Activated T-cell treated with anti-CD3 and anti-CD28 coated beads, Interleukin-2, amount 50 U/mL, for 72 hours (primary cell): ENCODE measurements at places on chromosomes 3 and 15.

GRCh38 chr3:50473768-50474167, 29.7 kb downstream of the CACNA2D2 start:
- DNase-seq, result no peak

- DNase-seq, result no peak
These were observed 10.7 kb upstream of the ANXA2 start for GRCh38 chr15:60408463-60408981.

- peak; percentile 28 for DNase-seq
These were observed 10.2 kb upstream of the ITPKA start for GRCh38 chr15:41483519-41483918.

DNA sequence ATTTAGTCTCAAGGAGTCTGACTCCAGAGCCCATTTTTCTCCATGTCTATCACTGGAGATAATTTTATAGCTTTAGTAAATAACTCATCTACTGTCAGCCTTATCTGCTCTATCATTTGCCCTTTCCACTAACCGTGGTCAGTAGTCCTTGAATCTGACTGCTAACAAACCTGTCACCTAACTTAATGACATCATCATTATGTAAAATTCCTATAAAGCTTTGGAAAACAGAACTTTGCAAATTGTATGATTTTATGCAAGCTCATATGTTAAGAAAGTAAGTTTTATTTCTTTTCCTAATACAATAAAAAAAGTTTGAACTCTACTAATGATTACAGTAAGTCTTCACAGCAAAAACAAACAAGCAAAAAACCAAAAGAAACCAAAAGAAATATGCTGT, 293.9 kb downstream of the CADM2 start:
- no peak for DNase-seq

GRCh38 chr3:149055575-149055974, 30.8 kb downstream of the HLTF start:
- DNase-seq, result no peak

- DNase-seq, result no peak
These were observed 58.7 kb upstream of the TIPARP start for GRCh38 chr3:156615592-156616173.

DNA sequence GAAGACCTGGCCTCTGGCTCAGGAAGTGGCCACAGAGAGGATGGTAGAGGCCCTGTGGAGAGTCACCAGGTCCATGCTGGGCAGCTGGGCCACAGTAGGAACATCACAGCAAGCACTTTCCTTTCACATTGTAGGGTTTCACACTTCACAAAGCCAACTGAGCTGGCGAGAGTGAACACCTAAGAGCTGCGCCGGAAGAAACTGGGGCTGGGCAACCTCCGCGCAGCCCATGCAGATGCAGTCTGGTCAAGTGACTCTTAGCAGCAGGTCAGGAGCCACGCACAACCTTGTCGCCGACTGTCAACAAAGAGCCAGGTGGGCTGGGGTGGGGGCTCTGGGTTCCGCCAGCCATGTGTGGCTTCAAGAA, 15.3 kb upstream of the SHISA5 start:
- no peak for DNase-seq

DNA sequence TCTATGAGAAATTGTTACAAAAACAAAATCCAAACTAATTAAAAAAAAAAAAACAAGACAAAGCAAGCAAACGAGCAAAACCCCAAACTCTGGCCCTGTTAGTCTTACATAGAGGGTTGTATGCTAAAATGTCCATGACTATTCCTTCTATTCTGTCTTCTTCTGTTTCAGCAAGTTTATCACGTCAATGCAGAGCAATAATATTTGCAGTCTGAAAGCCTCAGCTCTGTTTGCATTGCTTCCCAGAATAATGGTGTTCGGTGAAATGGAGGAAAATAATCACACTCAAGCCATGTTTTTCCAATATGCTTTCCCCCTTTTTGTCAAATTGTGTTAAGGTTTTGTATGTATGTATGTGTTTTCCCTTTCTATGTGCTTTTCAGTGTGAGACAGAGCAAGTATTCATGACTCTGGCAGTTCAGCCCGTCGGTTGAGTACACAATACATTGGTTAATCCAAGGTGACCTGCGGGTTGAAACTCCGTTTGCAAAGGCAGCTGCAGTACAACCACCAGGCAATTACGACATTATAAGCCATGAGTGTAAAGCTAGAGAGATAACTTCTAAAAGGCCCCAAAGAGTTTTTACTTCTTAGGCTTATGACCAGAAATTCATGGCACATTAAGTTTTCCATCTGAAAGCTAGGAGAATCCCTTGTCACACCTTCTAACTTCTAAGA, 34.9 kb upstream of the MAGI1 start:
- no peak for DNase-seq

DNA sequence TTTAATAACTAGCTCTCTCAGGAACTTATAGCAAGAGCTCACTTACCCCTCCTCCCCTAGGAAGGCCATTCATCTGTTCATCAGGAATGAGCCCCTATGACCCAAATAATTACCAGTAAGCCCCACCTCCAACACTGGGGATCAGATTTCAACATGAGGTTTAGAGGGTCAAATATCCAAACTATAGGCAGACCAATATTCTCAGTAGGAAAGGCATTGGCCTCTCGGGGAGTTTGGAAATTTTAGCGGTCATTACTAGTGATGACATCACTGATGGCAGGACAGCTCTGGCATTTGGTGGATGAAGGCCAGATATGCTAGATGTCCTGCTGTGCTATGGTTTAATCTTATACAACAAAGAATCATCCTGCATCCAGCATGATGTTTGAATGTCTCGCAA, 15.2 kb upstream of the CD47 start:
- DNase-seq, result no peak

DNA sequence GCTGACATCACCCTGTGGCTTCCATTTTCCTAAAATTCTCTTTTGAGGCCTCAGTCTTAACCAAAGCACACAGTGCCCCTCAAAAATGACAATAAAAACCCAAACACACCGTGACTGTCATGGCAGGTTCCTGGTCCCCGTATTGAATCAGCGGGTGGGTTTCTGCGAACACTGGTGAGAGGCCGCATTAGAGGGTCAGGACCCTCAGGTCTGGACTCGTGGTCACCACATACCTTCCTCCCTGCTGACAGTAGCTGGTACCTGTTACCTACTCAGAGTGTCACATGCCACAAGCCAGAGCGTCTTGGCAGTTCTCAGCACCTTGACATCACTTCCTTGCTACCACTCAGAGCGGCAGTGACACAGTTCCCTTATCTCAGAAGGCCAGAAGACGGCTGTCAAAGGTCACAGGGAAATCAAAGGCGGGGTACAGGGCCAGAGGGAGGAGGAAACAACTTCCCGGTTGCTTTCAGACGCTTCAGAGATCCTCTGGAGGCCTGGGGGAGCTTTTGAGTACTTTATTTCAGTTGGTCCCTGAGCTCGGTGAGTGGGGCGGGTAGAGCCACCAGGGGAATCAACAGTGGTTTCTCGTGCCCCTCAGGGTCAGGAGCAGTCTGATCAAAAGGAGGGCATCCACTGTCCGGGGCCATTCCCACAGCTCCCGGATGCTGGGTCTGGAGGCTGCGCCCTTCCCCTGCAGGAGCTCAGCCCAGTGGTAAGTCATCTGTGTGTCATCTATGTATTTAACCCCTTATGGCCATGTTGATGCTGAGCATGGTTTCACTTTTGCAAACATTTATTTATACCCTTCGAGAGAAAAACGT, at the start of the genes CCR5AS and CCRL2:
Gene CCR5AS (minus strand): TSS at position 279 of the 824 bp plus-strand sequence.
Gene CCRL2 (plus strand): TSS at position 472 of the 824 bp plus-strand sequence. CDS start 821 bp downstream, outside the sequence.
- peak; percentile 47 for DNase-seq

GRCh38 chr15:76196269-76197231, 114.7 kb downstream of the ETFA start:
- no peak for DNase-seq

GRCh38 chr15:52858782-52859176, 68.6 kb upstream of the ONECUT1 start:
- no peak for DNase-seq

DNA sequence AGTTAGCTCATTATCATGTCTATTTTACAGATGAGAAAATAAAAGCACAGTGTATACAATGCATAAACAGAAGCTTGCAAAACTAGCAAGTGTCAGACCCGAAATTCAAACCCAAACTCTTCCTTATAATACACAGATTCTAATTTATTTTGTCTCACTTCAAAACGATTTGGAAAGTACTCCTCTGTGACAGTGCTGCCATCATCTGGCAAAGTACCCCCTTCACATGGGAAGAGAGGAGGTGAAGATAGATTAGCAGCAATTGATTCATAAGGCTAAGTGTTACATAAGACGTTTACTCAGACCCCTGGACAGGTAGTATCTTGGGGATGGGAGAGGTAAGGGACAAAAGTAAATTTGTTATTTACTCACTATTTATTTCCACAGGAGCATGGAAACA, 744.0 kb upstream of the SGO1 start:
- DNase-seq, result no peak

DNA sequence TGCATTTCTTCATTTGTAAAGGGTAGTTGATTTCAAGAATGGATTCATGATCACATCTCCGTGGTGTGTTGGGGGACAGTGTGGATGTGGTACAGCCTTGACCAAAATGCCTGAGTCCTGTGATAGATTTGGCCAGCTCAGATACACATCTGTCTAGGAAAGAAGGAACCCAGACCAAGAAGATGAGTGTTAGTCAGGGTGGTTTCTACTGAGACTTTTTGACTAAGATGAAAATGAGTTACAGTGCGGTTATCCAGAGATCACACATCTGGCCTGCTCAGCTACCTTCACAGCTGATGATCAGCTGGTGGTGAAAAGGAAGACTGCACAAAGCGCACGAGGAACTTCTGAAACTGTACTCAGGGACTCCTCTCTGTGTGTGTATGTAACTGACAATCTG, 68.0 kb downstream of the FNDC3B start:
- peak; percentile 69 for DNase-seq

- no peak for DNase-seq
These were observed 146.0 kb upstream of the TNIK start for GRCh38 chr3:171606151-171606751.

DNA sequence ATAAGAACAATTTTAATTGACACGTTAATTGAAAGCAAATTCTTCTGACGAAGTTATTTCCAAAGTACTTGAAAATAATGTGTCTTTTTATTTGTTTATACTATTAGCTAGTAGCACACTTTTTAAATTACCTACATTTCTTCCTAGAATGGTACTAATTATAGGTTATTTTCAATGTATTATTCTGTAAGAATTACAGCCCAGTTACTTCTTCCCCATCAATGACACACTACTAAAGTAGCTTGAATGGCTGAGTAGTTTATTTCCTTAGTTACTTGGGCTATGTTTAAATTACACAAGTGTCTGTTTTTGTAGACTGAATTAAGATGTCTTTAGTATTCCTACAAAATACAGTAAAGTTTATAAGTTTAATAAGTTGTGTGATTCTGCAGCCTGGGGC, 217.6 kb upstream of the IL12A start:
- no peak for DNase-seq

DNA sequence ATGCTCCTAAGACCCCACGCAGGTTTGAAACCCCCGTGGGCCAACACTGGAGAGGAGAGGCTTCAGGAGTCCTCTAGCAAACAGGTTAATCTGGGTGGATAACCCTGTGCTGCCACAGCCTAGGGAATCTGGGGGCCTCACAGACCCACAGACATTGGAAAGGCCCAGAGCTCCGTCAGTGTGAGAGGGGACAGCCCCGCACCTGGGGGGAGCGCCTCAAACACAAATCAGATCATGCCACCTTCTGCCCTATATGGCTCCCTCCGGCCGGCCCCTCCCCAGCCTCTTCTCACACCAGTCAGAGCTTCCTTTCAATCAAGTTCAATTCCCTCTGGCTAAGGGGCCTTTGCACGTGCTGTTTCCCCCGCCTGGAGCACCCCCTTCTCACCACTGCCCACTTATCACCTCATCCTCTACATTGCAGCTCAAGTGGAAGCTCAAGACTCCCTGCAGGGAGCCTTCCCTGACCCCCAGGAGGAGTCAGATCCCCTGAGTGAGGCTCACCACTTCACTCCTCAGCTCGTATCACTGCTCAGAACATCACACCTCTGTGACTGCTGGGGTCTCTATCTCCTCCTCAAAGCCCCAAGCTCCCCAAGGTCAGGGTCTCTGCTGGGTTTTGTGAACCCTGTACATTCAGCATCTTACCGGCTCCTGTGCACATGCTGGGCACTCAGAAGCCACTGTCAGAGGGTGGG, 24.1 kb downstream of the FBLN2 start:
- no peak for DNase-seq

GRCh38 chr15:38625886-38626285, 61.3 kb upstream of the RASGRP1 start:
- DNase-seq, result no peak
